ENCODE measurements at places on chromosomes 7 and 10.
A peak's percentile ranks its signal among the peaks of the same experiment; 100 is the strongest.

- DNase-seq: peak; percentile 20
Observed at GRCh38 chr10:93541402-93542357, 24.8 kb upstream of the FFAR4 start.

GRCh38 chr10:131822013-131822691 is 78.7 kb upstream of the PPP2R2D start:
- DNase-seq: no peak

GRCh38 chr7:44117801-44118429 is 5.4 kb downstream of the POLD2 start:
- DNase-seq: no peak

- DNase-seq: no peak
Observed at GRCh38 chr10:133316266-133316665, 7.6 kb downstream of the ZNF511 start.

- no peak for DNase-seq
Observed at GRCh38 chr7:43669286-43670081, 59.8 kb downstream of the COA1 start.

DNA sequence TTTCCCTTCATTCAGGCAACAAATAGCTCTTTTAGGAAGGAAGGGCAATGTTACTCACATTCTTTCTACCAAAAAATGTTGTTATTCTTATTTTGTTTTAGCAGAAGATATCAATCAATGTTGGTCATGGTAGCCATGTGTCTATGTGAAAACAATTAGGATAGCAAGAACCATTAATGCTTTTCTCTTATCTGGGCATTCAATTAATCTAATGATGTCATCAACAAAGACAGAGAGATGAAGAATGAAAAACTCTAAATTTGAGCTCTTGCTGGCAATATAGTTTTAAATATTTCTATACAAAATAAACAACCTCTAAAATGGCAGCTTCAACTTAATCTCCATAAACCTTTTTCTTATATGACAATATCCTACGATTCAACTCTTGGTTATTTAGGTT is 353.7 kb upstream of the ANKRD30A start:
- DNase-seq: no peak

- no peak for DNase-seq
Observed at GRCh38 chr7:119748991-119749390, 524.0 kb upstream of the KCND2 start.

- no peak for DNase-seq
Observed at GRCh38 chr7:38427279-38427955, 154.0 kb upstream of the TARP start.

DNA sequence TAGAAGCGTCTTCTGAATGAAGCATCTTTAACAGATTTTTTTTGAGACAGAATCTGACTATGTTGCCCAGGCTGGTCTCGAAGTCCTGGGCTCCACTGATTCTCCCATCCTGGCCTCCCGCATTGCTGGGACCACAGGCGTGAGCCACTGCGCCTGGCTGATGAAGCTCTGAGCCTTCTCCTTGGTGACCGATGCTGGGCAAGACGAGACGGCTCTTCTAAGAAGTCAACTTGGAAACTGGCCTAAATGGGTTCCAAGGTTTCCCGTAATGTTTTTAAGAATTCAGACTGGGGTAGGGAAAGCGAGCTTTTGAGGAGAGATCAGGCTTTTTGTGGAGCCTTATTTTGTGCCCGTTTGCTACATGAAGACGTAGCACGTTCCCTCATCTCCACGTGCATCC is 224.5 kb downstream of the ZMYND11 start:
- DNase-seq: peak; percentile 39

- no peak for DNase-seq
Observed at GRCh38 chr10:62098278-62099121, 170.1 kb downstream of the RTKN2 start.

- no peak for DNase-seq
Observed at GRCh38 chr7:149205690-149206381, 10.5 kb downstream of the ZNF282 start.

DNA sequence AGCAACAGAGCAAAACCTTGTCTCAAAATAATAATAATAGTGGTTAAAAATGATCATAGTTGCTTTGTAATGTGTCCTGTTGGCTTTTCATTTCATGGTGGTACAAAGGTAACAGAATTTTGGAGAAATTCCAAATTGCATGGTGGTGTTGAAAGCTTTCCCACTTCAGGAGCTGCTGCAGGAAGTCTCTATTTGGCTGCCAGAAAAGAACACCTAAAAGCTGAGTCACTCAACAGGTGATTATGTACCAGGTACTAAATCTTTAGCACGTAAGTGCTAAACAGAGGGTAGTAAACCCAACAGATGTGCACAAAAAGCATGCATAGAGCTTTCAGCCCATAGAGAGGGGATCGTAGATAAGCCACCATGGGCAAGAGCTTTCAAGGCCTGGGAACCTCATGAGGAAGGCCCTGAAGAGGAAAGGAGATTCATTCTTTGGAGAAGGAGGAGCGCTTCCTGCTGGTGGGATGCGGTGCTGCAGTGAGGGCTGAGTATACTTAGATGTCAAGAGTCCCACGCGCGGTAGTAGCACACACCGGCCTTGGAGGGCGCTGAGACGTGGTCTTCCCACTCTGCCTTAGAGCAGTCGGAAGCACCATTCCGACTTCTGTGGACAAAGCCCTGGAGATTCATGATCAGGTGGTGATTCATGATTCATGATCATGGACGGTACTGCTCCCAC is 118.7 kb downstream of the RALA start:
- no peak for DNase-seq

DNA sequence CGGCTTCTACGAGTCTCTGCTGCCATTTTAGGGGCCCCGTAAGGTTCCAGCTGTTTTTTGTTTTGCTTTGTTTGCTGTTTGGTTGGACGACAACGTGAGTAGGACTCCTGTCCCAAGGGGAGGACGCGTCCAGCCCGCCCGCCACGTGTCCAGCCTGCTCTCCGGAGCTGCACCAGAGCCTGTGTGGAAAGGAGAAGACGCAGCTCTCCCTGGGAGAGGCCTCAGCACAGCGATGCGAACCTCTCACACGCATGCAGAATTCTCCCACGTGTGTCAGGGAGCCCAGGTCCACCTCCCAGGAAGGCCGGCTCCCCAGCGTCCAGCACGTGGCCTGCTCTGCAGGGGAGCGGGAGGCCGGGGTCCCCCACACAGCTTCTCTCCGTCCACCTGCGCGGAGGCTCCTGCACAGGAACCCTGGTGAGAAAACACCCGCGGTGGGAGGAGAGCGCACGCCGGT is 36.4 kb upstream of the DNAJB6 start:
- DNase-seq: no peak

- DNase-seq: no peak
Observed at GRCh38 chr7:155930061-155930460, 117.8 kb upstream of the SHH start.

GRCh38 chr7:28280516-28280915 is 99.9 kb upstream of the JAZF1 start:
- DNase-seq: no peak

- no peak for DNase-seq
Observed at GRCh38 chr7:24932815-24933214, 47.2 kb downstream of the OSBPL3 start.

- peak; percentile 7 for DNase-seq
Observed at GRCh38 chr10:107577221-107577620, 412.7 kb upstream of the SORCS1 start.

DNA sequence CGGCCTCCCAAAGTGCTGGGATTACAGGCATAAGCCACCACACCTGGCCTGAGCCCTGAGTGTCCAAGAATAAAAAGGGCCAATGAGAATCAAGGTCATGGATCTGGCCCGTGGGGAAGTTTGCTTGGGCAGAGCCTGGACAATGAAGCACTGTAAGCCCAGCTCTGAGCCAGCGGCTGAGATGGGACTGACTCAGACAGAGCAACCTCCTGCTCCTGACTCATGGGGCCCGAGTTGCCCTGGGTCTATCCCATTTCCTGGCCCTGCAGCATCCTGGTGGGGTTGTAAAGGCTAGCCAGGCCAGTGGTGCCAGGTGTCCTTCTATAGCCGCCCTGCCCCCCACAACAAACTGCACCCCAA is 5.2 kb upstream of the MYH16 start:
- peak; percentile 11 for DNase-seq
